ENCODE measurements at places on chromosomes 2 and 18.

GRCh38 chr2:217978536-217979150 lies 24.2 kb downstream of the TNS1 start:
- DNase-seq = no peak

- no peak for DNase-seq
Measured at GRCh38 chr2:192901446-192901845, 706.7 kb upstream of the TMEFF2 start.

- DNase-seq = no peak
Measured at GRCh38 chr2:66578687-66579106, 143.8 kb downstream of the MEIS1 start.

DNA sequence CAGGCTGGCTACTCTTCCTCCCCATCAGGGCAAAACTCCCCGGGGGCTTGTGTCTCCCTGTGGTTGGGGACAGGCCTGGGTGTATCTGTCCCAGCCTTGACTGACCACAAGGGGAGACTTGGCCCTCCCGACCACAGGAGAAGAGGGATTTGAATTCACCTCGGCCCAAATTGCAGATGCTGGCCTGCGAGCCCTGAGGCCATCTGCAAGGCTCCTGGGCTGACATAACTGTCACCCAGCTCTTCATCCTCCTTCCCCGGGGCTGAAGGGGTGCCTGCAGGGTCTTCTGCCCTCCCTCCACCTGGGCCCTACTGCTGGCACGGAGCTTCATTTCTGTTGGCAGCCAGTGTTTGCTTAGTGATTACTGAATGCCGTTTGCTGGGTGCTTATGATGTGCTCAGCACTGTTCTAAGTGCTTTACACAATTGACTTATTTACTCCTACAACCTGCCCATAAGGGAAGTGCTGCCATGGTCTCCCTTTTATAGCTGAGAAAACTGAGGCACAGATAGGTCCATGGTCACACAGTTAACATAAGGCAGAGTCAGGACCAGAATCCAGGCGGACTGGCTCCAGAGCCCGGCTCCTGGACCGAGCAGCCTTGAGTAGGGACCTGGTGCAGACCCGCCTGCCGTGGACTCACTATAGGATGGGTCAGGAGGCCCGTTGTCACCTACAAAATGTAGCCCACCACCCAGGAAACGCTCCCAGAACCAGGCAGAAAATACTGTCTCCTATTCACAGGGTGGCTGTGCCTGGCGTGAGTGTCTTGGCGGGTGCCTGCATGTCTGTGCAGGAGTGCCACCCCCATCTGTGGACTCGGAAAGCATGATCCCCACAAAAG lies 18.9 kb downstream of the STEAP3 start:
- no peak for DNase-seq

- no peak for DNase-seq
Measured at GRCh38 chr2:63786471-63786870, 55.2 kb upstream of the UGP2 start.
